ENCODE measurements at places on chromosomes 7 and 10.

GRCh38 chr7:22435720-22436119 lies 64.3 kb downstream of the STEAP1B start:
- DNase-seq: no peak

GRCh38 chr7:31044529-31044928 lies 7.6 kb upstream of the ADCYAP1R1 start:
- DNase-seq: no peak

DNA sequence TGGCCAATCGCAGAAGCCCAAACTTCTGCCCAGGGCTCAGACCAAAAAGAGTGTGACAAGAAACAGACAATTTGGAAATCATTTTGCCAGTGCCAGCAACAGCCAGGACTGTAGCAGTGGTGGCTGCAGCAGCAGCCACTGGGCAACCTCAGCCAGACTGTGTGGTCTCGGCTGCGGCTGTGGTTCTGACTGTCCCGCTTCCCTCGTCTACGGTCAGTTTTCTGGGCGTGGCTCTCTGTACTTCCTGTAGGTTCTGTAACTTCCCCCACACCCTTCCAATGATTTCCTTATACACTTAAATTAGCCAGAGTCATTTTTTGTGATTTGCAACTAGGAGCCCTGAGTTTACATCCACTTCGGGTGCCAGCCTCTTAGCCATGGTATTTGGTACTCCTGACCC lies 39.9 kb downstream of the CYTH3 start:
- DNase-seq: no peak

DNA sequence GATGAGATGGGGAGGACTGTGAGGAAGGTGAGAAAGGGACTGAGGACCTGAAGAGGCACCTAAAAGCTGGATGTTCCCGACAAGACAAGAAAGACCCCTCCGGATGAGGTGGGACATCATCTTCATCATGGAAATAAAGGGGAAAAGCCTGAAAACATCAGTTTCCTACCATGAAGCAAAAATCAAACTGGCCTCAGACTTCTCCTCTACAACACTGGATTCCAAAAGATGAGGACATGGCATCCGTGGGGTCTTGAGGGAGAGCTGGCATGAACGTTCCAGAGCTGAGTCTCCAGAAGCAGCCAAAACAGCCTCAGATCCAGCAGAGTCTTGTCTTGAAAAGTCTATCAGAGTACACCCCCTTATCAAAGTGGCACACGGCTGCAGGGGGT lies 44.5 kb downstream of the DIP2C start:
- no peak for DNase-seq

- DNase-seq: no peak
Measured at GRCh38 chr7:25180946-25181345, 47.3 kb downstream of the NPVF start.

GRCh38 chr7:17132726-17133125 lies 165.7 kb upstream of the AHR start:
- no peak for DNase-seq

DNA sequence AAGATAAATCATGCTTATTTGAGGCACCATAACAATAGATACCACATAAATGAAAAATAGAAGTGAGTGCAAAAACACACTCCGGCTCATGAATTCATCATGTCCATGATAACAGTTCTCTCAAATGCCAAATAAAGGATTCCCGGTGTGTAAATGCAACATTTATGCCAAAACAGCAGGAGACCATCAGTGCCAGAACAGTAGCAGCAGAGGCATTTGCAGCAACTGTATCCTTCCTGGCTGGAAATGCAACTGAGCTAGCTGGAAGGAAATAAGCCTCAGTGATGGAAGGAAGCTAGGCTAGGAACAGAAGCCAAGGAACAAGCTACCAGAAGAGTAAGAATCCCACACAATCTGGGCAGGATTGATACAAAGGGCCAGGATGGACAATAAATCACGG lies 79.9 kb upstream of the THSD7A start:
- no peak for DNase-seq

- DNase-seq: no peak
Measured at GRCh38 chr10:14250496-14251076, 80.1 kb downstream of the FRMD4A start.

- DNase-seq: no peak
Measured at GRCh38 chr10:51162002-51162401, 87.7 kb downstream of the PRKG1 start.

DNA sequence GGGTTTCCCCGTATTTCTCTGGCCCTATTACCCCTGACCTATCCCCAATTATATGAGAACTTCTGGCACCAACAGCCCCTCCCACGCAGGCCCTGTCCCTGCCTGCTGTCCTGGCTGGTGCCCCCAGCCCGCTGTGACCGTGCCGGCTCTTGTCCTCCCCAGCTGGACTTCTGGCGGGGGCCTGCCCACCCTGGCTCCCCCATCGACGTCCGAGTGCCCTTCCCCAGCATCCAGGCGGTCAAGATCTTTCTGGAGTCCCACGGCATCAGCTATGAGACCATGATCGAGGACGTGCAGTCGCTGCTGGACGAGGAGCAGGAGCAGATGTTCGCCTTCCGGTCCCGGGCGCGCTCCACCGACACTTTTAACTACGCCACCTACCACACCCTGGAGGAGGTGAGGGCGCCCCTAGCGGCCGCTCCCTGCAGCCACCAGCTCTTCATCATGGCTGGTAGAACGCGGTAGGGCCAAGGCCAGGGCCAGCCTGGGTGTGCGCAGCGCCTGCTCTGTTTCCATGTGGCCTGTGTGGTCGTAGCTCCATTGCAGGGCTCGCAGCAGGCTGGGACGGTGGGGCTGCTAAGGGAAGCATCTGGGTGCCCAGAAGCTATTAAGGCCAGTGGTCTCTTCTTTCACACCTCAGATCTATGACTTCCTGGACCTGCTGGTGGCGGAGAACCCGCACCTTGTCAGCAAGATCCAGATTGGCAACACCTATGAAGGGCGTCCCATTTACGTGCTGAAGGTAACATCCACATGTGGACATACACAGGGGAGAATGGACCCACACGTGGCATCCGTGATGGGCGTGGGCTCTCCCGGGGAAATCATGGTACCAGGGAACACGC lies 1.4 kb downstream of the CPA1 start:
- no peak for DNase-seq

- peak; percentile 13 for DNase-seq
Measured at GRCh38 chr7:21898265-21898930, 47.3 kb downstream of the CDCA7L start.

- no peak for DNase-seq
Measured at GRCh38 chr10:106560925-106561640, 603.4 kb downstream of the SORCS1 start.

- DNase-seq: peak; percentile 66
Measured at GRCh38 chr10:95601116-95601719, 40.0 kb upstream of the SORBS1 start.

- no peak for DNase-seq
Measured at GRCh38 chr7:122255454-122255853, 49.1 kb downstream of the FEZF1 start.

DNA sequence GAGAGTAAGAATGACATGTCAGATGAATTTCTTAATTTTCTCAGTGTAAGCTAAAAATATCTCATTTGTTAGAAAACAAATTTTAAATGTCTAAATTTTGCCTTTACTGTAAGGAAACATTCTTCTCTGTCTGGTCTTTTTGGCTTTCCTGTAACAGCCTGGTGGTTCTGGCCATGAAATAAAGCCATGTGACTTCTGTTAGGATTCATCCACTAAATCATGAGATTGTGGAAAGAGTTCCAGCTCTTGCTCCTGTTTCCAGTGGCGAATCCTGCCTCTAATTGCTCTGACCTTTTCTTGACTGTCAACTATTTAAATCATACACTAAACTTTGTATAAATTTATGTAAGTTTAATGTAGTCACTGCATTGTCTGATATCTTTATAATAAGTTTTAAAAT lies 398.5 kb upstream of the AKR1E2 start:
- no peak for DNase-seq

DNA sequence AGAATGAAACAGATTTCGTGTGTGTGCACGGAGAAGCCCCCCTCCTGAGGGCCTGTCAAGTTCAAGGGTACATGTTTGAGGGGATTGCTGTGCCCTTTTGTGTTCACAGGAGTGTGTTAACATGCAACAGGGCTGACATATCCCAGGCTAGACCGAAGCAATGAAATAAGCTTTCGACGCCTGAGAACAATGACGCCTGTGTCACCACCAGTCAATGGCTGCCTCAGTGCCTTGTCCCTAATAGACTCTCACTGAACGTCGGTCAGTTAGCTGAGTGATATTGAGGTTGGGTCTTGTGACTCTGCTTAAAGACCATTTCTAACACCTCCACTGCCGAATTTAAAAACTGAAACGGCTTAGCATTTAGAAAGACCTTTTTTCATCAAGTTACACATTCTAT lies 175.2 kb upstream of the TCF7L2 start:
- no peak for DNase-seq

DNA sequence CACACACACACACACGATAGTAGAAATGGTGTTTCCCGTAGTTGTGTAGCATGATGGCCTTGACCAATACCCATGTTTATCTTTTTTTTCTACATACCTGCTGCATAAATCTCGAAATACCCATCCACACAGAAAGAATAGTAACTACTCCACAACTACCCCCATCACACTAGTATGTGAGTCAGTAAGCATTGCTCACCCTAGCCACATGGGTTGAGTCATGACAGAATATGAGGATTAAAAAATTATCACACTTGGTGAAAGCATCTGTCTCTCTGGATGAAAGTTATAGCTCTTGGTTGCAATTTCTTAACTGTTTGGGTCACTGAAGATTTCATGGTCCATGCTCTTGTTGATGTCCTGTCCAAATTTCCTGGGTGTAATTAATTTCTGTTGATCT lies 103.4 kb upstream of the MDFIC start:
- peak; percentile 32 for DNase-seq

DNA sequence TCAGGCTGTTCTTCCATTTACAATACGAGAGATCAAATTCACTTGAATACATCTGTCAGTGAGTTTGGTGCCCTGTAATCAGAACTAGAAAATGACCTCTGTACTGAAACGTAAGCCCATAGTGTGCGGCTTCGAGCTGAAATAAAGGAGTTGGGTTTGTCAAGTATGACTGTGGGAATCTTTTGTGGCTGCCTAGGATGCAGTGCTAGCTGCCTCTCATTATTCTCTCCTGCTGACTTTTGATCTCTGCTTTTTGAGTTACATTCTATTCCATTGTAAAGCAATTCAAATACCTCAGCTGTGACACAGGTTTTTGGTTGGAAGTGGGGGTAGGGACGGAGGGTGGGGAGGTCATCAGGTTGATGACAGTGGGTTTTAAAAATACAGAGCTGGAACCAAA lies 40.4 kb downstream of the ICA1 start:
- DNase-seq: no peak

GRCh38 chr10:50310560-50311174 lies 59.4 kb upstream of the ASAH2 start:
- peak; percentile 46 for DNase-seq

DNA sequence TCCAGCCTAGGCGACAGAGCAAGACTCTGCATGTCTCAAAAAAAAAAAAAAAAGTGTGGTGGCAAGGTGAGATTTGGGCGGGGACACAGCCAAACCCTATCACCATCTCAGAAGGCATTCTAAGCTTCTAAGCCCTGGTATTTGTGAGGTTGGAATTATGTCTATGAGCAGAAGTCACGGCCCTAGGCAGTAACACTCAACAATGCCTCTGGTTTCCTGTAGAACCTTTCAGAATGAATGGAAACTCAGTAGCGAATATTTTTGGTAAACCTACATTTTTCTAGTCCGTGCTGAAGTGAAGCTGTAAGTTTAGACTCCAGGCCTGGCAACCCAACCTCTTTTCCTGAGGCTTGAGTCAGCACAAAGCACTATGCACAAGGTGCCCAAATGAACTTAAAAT lies 88.3 kb downstream of the FAM107B start:
- DNase-seq: peak; percentile 14

DNA sequence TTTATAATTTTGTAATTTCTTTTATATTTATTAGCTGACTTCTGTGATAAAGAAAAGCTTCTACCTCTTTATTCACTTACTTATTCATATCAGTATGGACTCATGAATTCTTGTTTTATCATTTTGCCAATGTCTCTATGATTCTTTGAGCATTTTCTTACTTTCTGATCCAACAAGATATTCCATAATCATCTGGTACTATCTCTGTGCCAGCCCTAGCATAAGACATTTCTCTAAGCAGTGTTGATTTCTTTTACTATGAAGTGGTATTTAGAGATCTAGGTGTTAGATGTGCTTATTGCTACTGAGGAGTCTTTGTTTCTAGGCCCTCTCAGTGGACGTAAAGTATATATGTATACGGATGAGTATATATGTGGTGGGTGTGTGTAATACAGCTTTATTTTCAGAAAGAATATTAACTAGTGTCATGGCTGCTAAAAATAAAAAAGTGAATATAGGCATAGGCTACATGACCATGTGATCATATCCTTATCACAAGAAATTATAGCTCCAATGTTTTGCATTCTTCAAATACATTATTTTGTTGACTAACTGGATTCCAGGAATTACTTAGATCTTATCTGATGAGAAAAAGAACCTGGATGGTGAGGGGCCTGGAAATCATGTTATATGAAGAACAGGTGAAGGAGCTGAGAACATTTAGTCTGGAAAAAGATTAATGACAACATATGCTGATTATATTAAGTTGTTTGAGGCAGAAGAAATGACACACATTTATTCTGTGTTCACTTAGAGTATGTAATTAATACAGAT lies 13.1 kb downstream of the PHTF2 start:
- no peak for DNase-seq

- DNase-seq: no peak
Measured at GRCh38 chr7:115952832-115953231, 77.7 kb downstream of the TFEC start.

- DNase-seq: no peak
Measured at GRCh38 chr10:89347701-89348457, 20.1 kb downstream of the IFIT3 start.

DNA sequence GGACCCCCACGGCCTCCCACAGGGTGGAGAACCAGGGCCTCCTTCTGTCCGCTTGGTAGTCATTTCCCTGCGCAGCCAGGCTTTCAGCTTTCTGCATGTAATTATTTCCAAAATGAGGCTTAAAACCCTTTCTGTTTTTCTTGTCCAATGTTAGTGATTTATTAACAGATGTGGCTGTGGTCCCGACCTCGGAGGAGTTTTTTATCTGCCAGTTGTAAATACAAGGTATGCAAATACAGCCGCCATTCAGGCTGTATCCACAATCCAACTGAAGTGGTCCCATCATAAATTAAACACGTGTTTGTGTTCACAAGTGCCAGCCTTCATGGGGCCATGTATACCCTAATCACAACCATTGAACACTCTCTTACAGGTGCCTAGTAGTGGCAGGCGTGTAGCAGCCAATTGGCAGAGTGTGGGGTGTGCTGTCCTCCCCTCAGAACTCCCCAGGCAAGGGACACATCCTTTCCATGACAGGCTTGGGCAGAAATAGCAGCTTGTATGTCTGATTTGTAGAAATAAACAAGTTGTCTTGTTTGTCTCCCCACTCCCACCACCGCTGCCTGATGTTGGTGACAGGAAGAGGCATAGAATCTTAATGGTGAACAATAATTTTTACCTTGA lies 251.3 kb upstream of the MKI67 start:
- DNase-seq: no peak

- no peak for DNase-seq
Measured at GRCh38 chr7:156222151-156222550, 409.9 kb upstream of the SHH start.

- DNase-seq: no peak
Measured at GRCh38 chr7:137241655-137242360, 101.7 kb downstream of the PTN start.

GRCh38 chr7:132035517-132036362 lies 479.3 kb upstream of the PODXL start:
- no peak for DNase-seq

- DNase-seq: no peak
Measured at GRCh38 chr7:142194201-142194600, 63.7 kb downstream of the PRSS58 start.

Data from activated CD4-positive, alpha-beta memory T cell treated with anti-CD3 and anti-CD28 coated beads for 36 hours (primary cell).